Calu3 (cell line): ENCODE measurements at places on chromosomes 12 and 14. TPM values are rescaled to one million over a fixed set of nuclear protein-coding genes. Genes with fewer than 3 reads are reported as not detected.

GRCh38 chr12:127723251-127723650 lies 543.7 kb upstream of the TMEM132C start:
- H3K27me3 ChIP-seq: no peaks in the 10 kb centered on the region
- no peak overlapping the region for H3K27ac ChIP-seq
- H3K36me3 ChIP-seq: no peaks in the 10 kb centered on the region
- H3K4me1 ChIP-seq: no peaks in the 10 kb centered on the region
- H3K4me3 ChIP-seq: no peak overlapping the region

DNA sequence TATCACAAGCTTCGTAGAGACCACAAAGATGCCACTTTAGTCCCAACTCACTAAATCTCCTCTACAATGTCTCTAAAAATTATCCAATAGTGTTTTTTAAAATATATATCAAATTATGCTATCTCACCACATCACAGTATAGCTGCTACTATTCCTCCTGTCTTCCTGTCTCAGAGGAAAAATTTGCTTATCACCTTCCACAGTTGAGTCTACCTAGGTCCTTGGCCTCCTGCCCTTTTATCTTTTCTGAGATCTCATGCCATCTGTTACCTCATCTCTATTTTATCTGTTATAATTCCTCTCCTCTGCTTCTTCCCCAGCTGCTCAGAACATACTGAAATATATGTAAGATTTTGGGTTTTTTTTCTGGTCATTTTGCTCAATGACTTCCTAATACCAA lies 568.2 kb downstream of the DIO2 start:
- H3K27me3 ChIP-seq: no peaks in the 10 kb centered on the region
- no peaks in the 10 kb centered on the region for H3K4me1 ChIP-seq
- no peak overlapping the region for H3K27ac ChIP-seq
- no peaks in the 10 kb centered on the region for H3K36me3 ChIP-seq

DNA sequence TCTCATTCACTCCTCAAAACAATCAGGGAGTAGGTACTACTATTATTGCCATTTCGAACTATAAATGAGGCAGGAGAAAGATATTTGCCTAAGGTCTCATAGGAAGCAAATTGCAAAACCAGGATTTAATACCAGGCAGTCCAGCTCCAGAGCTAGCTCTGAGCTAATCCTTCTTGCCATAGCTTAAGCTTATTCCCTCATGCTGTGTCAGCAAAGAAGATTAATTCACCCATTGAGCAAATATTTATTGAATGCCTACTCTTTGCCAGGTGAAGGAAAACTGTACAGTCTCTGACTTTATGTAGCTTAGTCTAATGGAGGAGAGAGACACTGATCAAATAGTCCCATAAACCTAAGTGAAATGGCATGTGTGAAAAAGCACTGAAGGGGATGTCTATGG lies 19.5 kb downstream of the KCNA5 start:
- H3K27me3 ChIP-seq: peaks cover 61% of the 10 kb centered on the region
- H3K36me3 ChIP-seq: no peaks in the 10 kb centered on the region
- no peaks in the 10 kb centered on the region for H3K4me1 ChIP-seq
- no peak overlapping the region for H3K27ac ChIP-seq
- no peak for DNase-seq

GRCh38 chr14:32427726-32428528 lies 98.8 kb downstream of the AKAP6 start:
- no peak for DNase-seq
- no peaks in the 10 kb centered on the region for H3K4me1 ChIP-seq
- H3K36me3 ChIP-seq: no peaks in the 10 kb centered on the region
- H3K27me3 ChIP-seq: no peaks in the 10 kb centered on the region
- no peak overlapping the region for H3K4me3 ChIP-seq
- no peak overlapping the region for H3K27ac ChIP-seq

DNA sequence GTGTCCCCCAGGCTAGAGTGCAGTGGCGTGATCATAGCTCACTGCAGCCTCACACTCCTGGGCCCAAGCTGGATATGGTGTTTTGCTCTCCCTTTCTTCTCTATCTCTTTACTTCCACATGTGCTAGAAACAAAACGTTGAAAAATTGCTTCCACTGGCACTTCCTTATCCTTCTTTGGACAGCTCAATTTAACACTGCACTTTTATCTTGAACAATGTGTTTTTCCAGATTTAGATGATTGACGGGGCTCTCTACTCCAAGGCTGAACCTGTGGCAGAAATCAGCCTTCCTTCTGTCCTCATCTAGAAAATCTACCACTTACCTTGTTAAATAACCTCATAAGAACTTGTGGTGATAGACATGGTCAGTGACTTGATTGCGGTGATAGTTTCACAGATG lies 165.1 kb downstream of the DAD1 start:
- peaks cover 28% of the 10 kb centered on the region for H3K27me3 ChIP-seq
- no peak for DNase-seq
- H3K36me3 ChIP-seq: no peaks in the 10 kb centered on the region

- peaks cover 28% of the 10 kb centered on the region for H3K4me1 ChIP-seq
- peak; percentile 82 for DNase-seq
- peaks cover 19% of the 10 kb centered on the region for H3K36me3 ChIP-seq
Measured at GRCh38 chr14:65356327-65356836, 56.1 kb upstream of the FUT8 start.

- no peaks in the 10 kb centered on the region for H3K4me1 ChIP-seq
- no peak overlapping the region for H3K27ac ChIP-seq
- H3K27me3 ChIP-seq: peaks cover 26% of the 10 kb centered on the region
- H3K36me3 ChIP-seq: no peaks in the 10 kb centered on the region
Measured at GRCh38 chr14:56474419-56475022, 105.1 kb upstream of the TMEM260 start.

DNA sequence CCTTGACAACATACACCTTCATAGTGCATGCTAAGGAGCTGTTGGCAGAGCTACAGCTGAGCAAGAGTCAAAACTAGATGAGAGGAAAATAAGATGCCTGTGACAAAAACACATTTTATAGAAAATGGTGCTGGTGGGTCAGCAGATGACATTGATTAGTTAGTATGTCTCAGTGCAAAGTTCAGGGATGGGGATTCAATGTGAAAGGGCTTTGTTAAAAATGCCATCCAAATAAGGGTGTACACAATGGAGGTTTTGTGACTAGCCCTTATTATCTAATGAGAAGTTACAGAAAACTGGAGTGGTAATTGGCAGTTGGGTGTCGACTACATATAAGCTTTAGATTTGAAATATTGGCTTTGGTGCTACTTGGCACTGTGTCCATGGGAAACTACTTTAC lies 169.0 kb downstream of the MON2 start:
- no peak for DNase-seq
- peaks cover 10% of the 10 kb centered on the region for H3K36me3 ChIP-seq
- peaks cover 21% of the 10 kb centered on the region for H3K4me1 ChIP-seq
- H3K27ac ChIP-seq: no peak overlapping the region

GRCh38 chr12:19196959-19197630 lies 67.6 kb downstream of the PLEKHA5 start:
- H3K27ac ChIP-seq: no peak overlapping the region
- H3K36me3 ChIP-seq: no peaks in the 10 kb centered on the region
- H3K4me1 ChIP-seq: peaks cover 11% of the 10 kb centered on the region

GRCh38 chr12:116861320-116861719 lies 19.9 kb downstream of the HRK start:
- H3K4me1 ChIP-seq: peaks cover 17% of the 10 kb centered on the region
- peaks cover 63% of the 10 kb centered on the region for H3K27me3 ChIP-seq
- no peaks in the 10 kb centered on the region for H3K36me3 ChIP-seq
- no peak for DNase-seq

DNA sequence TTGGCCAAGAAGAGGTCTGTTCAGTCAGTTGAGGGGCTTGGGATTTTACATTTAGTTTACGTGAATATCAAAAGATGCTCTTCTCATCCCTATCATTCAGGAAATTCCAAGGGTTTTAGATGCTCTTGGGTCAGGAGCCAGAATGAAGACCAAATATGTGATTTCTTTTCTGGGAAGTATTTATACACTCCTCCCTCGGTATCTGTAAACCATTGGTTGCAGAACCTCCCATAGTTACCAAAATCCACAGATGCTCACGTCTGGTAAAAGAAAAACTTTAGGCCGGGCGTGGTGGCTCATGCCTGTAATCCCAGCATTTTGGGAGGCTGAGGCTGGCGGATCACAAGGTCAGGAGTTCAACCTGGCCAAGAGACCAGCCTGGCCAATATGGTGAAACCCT lies 75.9 kb downstream of the TNFAIP2 start:
- no peak overlapping the region for H3K4me3 ChIP-seq
- H3K36me3 ChIP-seq: no peaks in the 10 kb centered on the region
- H3K4me1 ChIP-seq: peaks cover 16% of the 10 kb centered on the region
- no peak overlapping the region for H3K27ac ChIP-seq
- no peaks in the 10 kb centered on the region for H3K27me3 ChIP-seq
- no peak for DNase-seq

DNA sequence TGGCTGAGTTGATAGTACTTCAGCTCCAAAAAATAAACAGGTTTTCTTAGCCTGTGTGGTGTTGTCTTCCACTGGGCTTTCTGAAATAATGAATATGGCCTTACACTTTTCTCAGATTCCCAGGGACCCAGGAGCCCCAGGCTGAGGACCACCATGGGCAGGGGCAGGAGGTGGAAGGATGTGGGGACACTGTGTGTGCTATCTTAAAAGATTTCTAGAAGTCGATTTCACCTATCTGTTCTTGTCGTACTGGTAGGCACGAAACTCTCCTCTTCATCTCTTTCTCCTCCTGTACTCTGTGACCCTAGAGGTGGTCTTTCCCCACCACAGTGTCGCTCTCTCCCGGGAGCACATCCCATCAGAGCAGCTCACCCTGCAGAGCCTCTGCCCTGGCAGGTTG lies 107.7 kb upstream of the FKBP4 start:
- no peak for DNase-seq
- no peak overlapping the region for H3K27ac ChIP-seq
- no peak overlapping the region for H3K4me3 ChIP-seq
- peaks cover 76% of the 10 kb centered on the region for H3K27me3 ChIP-seq

GRCh38 chr12:14694145-14694714 lies 2.2 kb downstream of the GUCY2C start:
- no peak for DNase-seq
- no peaks in the 10 kb centered on the region for H3K4me1 ChIP-seq
- H3K4me3 ChIP-seq: no peak overlapping the region
- no peak overlapping the region for H3K27ac ChIP-seq
- H3K27me3 ChIP-seq: no peaks in the 10 kb centered on the region

DNA sequence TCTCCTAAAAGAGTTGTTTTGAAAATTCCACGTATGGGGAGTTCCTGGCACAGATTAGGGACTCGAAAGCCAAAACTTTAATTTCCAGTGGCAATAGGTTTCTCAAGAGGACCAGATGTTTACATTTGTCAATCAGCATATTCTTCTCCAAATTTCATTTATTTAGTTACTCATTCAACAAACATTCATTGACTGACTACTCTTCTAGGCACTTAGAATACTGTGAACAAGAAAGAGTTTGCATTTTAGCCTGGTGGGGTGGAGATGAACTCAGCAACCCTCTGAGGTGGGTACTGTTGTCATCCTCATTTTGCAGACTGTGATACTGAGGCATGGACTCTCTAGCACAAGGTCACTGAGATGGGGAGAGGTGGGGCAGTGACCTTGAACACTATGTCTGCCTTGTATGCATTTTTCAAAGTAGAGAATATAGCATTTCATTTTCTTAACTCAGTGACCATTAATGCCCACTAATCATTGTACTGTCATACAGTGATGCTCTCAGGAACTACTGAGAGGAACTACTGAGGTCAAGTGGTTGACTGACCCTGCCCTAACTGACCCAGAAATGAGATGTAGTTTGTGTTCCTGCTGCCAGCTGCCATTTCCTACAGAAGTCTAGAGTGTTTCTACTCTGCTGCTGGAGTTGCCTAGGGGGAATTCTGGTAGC lies 2.2 kb downstream of the L3HYPDH start:
- H3K27ac ChIP-seq: peak overlapping the region; percentile 80
- H3K4me3 ChIP-seq: peak overlapping the region; percentile 80
- no peaks in the 10 kb centered on the region for H3K27me3 ChIP-seq
- peaks cover 27% of the 10 kb centered on the region for H3K4me1 ChIP-seq
- H3K36me3 ChIP-seq: peaks cover 37% of the 10 kb centered on the region

- no peak overlapping the region for H3K27ac ChIP-seq
- peaks cover 26% of the 10 kb centered on the region for H3K4me1 ChIP-seq
- no peaks in the 10 kb centered on the region for H3K36me3 ChIP-seq
Measured at GRCh38 chr14:74133833-74134481, 49.2 kb downstream of the LIN52 start.

GRCh38 chr14:35134329-35135123 lies 12.2 kb downstream of the PRORP start:
- no peak for DNase-seq
- no peak overlapping the region for H3K27ac ChIP-seq
- peaks cover 7% of the 10 kb centered on the region for H3K36me3 ChIP-seq
- H3K4me1 ChIP-seq: no peaks in the 10 kb centered on the region
- H3K4me3 ChIP-seq: no peak overlapping the region

DNA sequence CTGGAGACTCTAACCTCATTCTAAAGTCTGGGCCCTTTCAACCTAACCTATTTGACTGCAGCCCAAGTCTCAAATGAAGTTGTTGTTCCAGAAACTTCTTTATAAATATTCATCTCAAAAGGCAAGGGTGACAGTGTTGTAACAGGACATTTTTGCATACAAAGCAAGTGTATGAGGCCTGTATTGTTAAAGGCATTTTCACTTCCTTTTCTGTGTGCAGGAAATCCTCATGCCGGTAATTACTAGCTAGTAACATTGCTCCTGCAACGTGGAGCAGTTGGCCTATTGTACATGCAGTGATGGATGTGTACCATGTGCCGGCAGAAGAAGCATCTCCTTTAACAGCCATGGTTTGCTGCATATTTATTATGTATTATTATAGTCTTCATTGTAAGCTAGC lies 156.5 kb upstream of the RMST start:
- no peak overlapping the region for H3K27ac ChIP-seq
- DNase-seq: no peak
- H3K4me3 ChIP-seq: no peak overlapping the region
- H3K27me3 ChIP-seq: peaks cover 16% of the 10 kb centered on the region
- H3K4me1 ChIP-seq: no peaks in the 10 kb centered on the region
- no peaks in the 10 kb centered on the region for H3K36me3 ChIP-seq

- H3K27ac ChIP-seq: no peak overlapping the region
- no peak for DNase-seq
- no peaks in the 10 kb centered on the region for H3K4me1 ChIP-seq
Measured at GRCh38 chr12:31557707-31558106, 33.2 kb downstream of the DENND5B start.

GRCh38 chr12:104352106-104352713 lies 48.7 kb downstream of the EID3 start:
- peaks cover 9% of the 10 kb centered on the region for H3K4me1 ChIP-seq
- no peaks in the 10 kb centered on the region for H3K27me3 ChIP-seq
- no peak for DNase-seq
- no peak overlapping the region for H3K27ac ChIP-seq
- H3K36me3 ChIP-seq: peaks cover 84% of the 10 kb centered on the region

CISTR gene
- total RNA-seq: not detected in 2 replicates

FAM234B gene
- 2.7 and 3.6 TPM in 2 replicates for total RNA-seq

CCDC88C gene
- 33.2 and 43.9 TPM in 2 replicates for total RNA-seq

KRT79 gene
- 0.24 TPM in 1 of 2 replicates, not detected in the other for total RNA-seq

PARPBP gene
- 28.1 and 38.0 TPM in 2 replicates for total RNA-seq

NFATC4 gene
- total RNA-seq: 10.7 and 12.8 TPM in 2 replicates
